ENCODE measurements at places on chromosomes 3 and 15.

DNA sequence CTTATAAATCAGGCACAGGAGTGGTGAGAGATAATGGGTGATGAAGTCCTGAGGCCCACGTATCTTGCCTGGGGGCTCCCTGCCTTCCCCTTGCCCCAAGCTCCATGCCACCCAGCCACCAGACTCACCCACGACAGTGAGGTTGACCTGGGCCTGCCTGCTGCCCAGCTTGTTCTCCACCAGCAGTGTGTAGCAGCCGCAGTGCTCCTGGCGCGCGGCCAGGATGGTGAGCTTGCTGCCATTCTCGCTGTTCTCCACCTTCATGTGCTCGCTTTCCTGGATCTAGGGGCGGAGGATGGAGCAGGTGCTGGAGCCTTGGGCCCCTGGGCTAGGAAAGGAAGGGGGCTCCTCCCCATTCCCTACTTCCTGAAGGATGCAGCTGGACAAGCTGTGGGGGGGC lies 79.1 kb upstream of the HACD2 start:
- DNase-seq, result no peak

DNA sequence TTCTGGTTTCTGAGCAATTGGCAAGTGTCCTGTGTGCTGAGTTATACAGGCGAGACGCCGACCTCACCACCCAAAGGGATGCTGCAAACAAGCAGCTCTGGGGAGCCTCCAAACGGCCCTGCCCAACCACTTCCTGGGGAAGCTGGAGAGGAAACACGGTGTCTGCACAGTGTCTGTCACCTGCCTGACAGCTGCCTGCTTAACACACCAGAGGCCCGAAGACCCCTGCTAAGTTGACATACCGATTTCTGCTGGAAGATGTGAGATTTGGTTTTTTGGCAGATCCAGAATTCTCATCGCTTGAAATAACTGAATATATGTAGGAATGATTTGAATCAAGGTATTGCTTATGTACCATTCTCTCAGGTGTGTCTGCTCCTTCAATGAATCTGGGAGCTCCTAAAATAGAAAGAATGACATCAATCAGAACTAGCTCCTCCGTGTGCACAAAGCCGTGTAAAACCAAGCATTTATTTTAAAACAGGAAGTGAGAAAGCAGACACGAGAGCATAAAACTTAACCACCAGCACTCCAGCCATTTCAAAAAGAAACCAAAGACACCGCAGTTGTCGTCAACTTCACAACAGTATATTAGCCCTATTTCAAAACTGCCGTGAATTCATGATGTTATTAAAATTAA lies 27.2 kb downstream of the LRRC2 start:
- no peak for DNase-seq

DNA sequence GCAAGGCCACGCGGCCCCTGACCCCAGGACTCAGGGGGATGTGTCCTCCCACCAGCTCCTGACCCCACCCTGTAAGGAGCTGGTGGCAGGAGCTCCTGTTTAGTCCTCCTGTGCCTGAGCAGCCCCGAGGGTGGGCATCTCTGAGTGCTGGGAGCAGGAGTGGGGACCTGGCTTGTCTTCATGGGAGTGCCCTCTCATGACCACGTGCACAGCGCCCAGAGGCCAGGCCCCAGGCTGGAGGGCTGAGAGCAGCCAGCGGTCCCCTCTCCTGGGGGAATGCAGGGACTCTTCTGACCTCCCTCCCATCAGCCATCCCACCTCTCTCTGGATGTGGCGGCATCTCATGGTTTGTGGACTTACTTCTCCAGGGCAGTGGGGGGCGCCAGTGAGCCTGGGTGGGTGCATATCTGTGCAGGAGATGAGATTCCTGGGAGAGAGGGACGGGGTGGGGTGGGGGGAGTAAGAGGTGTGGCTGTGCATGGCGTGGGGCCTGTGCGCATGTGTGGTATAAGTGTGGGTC lies 205.6 kb downstream of the TBC1D2B start:
- DNase-seq, result no peak

DNA sequence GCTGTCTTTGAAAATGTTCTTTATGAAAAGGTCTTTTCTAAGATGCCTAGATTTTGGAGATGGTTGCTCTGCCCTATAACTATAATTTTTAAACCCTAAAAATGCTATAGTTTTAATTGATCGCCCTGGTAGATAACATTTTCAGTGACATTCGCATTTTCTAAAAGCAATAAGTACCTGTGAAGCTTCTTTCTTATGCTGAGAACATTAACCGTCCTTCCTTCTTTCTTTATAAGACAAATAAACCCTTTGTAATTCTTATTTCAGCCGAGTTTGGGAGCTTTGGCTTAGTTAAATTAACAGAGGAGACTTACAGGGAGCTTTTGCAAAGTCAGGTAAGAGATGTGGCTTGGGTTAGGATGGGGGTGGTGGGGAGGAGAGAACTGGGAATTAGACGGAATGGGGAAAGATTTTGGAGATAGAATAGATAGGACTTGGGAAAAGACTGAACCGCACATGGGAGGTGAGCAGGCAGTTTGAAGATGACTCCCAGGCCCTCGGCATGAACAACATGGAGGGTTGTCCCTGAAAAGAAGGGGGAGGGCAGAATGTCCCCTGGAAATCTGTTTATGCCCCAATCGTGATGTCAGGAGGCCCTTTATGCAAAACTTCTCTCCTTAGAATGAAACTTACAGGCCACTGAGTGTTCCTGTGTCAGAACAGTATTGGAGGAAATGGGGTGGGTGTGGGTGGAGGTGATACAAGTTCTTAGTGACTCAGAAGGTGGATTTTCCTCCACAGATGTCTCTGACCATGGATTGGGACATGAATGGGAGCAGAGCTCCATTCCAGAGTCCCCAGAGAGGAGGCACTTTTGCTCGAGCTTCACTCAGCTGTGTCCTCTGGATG lies 76.2 kb upstream of the LARS2 start:
- no peak for DNase-seq

GRCh38 chr3:14699643-14700042 lies 24.7 kb downstream of the C3orf20 start:
- no peak for DNase-seq

DNA sequence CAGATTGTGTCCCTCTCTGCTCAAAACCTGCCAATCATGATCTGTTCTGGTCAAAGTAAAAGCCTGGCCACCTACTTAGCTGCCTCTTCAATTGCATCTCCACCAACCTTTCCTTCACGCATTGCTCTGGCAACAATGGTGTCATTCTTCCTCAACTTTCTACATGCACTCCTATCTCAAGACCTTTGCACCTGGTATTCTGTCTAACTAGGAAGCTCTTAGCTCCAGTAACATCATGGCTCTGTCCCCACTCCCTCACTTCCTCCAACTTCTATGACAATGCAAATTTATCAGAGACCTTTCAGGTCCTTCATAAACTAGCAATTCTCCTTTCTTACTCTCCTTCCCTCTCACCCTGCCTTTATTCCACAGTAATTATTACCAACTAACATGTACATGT lies 267.4 kb upstream of the ARL6 start:
- no peak for DNase-seq

GRCh38 chr3:123773681-123774431 lies 110.3 kb downstream of the MYLK start:
- DNase-seq, result no peak

- no peak for DNase-seq
Observed at GRCh38 chr3:53989451-53989850, 97.8 kb upstream of the SELENOK start.

DNA sequence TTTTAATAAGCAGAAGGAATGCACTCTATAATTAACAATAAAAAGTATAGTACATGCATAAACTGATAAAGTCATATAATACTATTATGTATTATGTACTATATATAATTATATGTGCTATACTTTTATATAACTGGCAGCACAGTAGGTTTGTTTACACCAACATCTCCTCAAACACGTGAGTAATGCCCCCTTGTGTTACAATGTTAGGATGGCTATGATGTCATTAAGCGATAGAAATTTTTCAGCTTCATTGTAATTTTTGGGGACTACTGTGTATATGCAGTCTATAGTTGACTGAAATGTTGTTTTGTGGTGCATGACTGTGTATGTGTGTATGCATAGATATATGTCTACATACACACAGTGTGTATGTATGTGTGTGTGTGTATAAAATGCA lies 100.6 kb downstream of the SLMAP start:
- no peak for DNase-seq

DNA sequence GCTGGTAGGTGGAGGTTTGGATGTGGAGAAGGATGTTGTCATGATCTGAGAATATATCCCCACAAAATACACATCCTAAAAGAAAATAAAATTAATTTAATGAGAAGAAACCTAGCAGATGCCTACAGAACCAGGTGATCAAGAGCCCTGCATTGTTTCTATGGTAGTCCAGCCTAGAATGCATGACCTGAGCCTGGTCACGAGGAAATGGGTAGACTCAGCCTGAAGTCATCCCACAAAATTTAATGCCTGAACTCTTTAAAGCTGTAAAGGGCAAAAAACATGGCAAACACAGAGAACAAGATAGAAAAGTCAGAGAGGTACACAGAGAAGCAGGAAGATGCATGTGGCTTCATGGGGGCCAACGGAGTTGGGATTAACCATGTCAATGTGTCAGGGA lies 36.0 kb downstream of the LDHAL6B start:
- DNase-seq, result no peak

- no peak for DNase-seq
Observed at GRCh38 chr3:151827816-151828215, 13.9 kb downstream of the AADAC start.

DNA sequence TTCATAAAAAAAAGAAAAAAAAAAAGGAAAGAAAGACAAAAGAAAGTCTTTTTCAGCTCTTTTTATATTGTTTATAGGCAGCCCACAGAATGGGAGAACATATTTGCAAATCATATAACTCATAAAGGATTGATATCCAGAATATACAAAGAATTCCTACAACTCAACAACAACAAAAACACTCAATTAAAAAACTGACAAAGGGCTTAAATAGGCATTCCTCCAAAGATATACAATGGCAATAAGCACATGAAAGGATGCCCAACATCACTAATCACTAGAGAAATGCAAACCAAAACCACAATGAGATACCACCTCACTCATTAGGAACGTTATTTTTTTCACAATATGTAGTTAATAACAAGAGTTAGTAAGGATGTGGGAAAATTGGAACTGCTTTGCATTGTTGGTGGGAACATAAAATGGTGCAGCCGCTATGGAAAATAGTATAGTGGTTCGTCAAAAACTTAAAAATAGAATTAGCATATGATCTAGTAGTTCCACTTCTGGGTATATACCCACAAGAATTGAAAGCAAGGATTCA lies 54.2 kb upstream of the CMTM8 start:
- DNase-seq, result no peak

GRCh38 chr3:71514621-71515020 lies 68.9 kb downstream of the FOXP1 start:
- no peak for DNase-seq
